ENCODE measurements at places on chromosomes 2 and 18.
A peak's percentile ranks its signal among the peaks of the same experiment; 100 is the strongest.

DNA sequence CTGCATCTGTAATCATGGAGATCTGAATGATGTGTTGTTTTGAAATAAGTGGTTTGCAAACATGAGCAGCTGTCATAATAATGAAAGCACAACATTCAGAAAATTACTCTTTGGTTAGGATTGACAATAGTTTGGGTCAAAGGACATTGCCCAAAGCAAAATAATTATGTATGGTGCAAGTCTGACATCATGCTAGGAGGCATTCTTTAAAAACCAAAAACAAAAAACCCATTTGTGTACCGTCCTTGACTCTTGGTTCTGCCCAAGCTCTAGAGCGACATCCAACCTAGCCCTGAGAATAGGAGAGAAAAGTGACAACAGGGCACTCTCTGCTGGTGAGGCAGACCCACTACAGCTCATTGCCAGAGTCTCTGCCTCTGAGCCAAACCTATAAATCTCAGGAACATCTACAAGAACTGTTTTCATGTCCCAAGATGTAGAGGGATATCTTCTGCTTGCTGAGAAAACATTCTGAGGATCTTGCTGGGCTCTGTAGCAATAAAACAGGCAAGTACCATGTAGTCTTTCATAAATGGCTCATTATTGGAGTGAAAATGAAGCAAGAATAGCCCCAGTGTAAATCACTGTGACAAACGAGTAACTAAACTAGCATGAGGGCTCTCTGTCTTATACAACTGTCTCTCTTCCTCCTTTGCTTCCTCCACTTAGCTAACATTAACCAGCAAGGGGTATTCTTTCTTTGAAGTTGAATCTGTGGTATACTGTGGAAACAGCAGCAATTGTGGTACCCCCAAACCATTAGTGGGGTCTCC is 266.8 kb upstream of the CXCR4 start:
- DNase-seq, result peak; percentile 28

DNA sequence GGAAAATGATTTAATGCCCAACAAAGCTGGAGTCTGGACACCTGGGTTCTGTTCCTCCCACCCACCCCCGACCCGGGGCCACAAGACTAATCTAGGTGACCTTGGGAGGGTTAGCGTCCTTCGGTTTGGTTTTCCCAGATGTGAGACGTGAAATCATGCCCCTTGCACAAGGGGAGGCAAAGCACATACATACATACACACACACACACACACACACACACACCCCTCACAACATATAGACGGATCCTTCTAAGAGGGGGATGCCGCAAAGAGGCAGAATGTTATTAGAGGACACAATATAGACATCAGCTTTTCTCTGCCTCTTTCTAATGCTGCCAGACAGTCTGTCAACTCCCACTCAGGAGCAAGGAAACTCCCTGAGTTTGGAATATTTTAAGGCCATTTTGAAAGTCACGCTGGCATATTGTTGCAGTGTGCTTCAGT is 616 bp upstream of the RBMS1 start:
- no peak for DNase-seq

DNA sequence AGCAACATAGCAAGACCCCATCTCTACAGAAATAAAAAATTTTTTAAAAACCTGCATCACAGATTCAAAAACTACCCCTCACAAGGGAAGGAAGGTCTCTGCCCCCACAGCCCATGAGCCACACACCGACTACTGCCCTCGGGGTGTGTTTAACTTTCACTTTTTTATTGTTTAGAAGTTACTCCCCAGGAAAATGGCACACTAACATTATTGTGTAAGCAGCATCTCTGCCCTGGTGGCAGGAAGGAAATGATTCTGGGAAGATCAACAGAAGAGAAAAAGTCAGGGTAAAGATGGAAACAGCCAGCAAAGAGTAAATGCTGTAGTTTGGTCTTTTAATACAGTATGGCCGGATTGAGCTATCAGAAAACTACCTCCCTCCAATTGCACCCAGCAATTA is 21.9 kb downstream of the TRABD2A start:
- no peak for DNase-seq

DNA sequence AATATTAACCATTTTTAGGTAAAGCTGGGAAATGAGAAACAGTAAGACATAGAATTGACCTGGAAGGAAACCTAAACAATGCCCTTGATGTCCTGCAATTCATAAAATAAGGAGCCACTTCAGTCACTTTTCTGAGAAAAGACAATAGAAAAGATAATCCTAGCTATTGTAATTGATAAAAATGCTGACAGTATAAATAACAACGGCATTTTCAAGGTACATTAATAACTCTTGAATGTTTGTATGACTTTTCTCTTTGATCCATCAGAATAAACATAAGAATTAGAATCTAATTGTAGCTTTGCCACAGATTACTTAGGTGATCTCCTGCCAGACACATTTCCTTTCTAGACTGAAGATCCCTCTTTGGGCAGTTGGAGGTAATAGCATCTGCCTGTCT is 719.5 kb downstream of the SLC4A3 start:
- no peak for DNase-seq

GRCh38 chr18:394262-394986 is 106.1 kb downstream of the COLEC12 start:
- DNase-seq, result no peak

GRCh38 chr2:237312021-237312755 is 101.8 kb downstream of the COL6A3 start:
- no peak for DNase-seq

All from activated CD8-positive, alpha-beta memory T cell treated with anti-CD3 and anti-CD28 coated beads for 1 hour (primary cell).